ENCODE measurements at places on chromosomes 12 and 14.

DNA sequence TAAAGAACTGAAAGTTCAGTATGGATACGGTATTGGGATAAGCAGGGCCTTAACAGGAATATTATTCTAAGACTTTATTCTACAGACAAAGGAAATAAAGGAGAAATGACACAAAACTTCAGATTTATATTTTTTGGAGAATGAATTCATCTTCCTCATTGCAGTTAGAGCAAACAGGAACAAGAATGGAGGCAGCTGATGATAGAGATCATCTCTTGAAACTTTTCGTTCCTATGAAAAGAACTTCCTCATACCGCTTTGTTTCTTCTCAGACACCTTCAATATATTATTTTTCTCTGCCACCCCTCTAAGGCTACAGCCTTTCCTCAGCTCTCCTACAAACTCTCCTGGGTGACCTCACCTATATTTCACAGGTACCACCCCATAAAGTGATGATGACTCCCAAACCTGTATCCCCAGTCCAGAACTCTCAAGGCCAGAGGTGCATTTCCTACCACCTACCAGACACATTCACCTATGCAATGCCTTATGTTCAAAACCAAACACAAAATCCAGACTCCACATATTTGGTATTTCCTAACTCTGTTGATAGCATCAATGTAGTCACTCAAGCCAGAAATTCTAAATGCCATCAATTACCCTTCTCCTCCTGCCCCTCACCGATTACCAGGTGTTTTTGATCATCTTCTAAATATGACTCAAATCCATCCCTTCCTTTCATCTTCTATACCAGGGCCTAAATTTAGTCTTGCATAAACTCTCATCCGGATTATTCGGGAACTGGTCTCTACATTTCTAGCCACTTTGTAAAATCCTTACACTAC, 7.4 kb downstream of the MAP4K5 start:
- DNase-seq, result no peak

GRCh38 chr12:18221726-18222125, 39.6 kb upstream of the PIK3C2G start:
- no peak for DNase-seq

DNA sequence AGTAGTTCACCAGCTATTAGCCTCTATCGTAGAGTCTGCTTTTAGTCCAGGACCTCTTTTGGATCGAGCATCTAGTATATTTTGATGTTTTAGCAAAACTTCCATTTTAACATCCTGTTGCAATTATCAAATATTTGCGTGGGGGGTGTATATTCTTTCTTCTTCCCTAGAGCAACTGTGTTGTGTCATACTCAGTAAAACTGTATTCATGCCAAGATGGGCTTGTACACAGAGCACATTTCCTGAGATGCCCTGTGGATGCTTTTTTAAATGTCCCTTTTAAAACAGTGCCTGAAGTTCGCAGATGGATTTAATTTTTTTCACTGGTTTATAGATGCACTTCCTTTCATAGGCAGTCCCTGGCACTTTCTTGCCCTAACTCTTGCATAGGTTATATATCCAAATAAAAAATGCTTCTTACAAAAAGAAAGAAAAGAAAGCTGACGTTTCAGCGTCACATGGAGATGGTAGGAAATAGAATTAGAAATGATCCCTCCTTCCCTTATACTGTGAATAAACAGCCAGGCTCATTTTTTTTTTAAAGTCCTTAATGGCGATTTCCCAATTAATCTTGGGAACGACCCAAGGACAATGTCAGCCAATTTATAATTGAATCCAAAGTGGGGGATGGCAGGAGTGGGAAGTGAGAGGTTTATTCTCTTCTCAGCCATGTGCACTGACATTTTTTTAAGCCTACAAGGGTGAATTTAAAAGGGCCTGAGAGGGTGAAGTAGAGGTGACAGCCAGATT, 247.0 kb downstream of the SLC41A2 start:
- DNase-seq, result peak; percentile 61

DNA sequence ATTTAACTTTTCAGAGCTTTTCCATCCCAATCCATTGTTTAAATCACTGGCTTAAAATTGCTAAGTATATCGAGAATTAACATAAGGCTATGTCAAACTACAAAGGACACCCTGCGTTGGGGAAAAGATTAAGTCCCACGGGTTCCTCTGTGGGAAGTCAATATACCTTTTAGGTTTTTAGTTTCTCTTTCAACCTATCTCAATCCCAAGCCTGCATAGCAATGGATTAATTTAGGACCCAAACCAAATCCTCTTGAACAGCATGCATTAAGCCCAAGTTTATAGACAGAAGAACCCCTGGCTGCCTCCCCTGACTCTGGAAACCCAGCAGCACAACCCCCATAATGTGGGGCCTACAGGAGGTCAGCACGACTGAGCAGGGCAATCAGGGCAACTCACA, 6.3 kb downstream of the CDCA4 start:
- DNase-seq, result no peak

Measured in amniotic epithelial cell (primary cell).